ENCODE measurements at places on chromosomes 6 and 20. TPM values are rescaled to one million over a fixed set of nuclear protein-coding genes. Genes with fewer than 3 reads are reported as not detected.

Gene OR2H2
- total RNA-seq: not detected

Gene PTPN1
- total RNA-seq: 29.6 TPM

Gene DNAH8
- total RNA-seq: not detected

Gene SOBP
- total RNA-seq: 2.5 TPM

Gene PRSS16
- total RNA-seq: not detected

Gene NUDT3
- 25.0 TPM for total RNA-seq

Gene GRIK2
- total RNA-seq: not detected

Gene ARMH2
- not detected for total RNA-seq

Gene CCNC
- 70.9 TPM for total RNA-seq

Gene SLC16A10
- total RNA-seq: under 0.01 TPM

Gene TBXT
- total RNA-seq: not detected

Gene C6orf15
- not detected for total RNA-seq

Gene SCUBE3
- total RNA-seq: 0.76 TPM
